K562 (cell line): ENCODE measurements at places on chromosomes 5 and 9. TPM values are rescaled to one million over a fixed set of nuclear protein-coding genes. Genes with fewer than 3 reads are reported as not detected.

P4HA2 gene
- 14.2 and 14.3 TPM in 2 replicates for total RNA-seq

MCIDAS gene
- total RNA-seq, result 0.94 and 1.2 TPM in 2 replicates

DNA sequence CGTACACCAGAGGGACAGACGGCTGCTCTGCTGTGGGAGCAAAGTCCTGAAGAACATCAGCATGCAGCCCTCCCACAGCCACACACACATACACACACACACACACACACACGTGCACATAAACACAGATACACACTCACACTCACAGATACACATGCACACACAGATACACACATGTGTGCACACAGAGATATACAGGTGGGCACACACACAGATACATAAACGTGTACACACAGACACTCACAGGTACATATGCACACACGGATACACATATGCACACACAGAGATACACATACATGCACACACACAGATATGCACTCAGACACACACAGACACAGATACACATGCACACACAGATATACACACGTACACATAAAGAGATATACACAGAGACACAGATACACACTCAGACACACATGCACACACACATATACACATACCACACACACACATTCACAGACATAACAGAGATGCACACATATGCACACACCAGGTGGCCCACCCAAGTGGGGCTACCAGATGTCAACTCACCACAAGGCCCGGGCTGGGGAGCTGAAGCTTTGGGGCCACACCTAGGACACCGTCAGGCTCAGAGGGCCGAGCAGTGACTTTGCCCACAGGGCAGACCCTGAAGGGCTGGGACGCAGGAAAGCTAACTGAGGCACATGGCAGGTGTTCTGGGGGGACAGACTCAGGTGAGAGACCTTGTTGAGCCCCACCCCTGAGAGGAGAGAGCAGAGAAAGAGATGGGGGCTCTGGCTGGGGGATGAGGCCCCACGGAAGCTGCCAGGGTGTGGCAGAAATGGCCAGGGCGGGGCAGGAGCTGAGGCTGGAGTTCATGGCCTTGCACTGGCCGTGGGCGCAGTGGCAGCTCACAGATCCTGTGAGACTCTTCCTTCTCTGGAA is 148.6 kb upstream of the PPP1R26 start:
- H3K36me3 ChIP-seq, result no peaks in the 10 kb centered on the region
- peaks cover 19% of the 10 kb centered on the region for H3K27me3 ChIP-seq
- no peak for DNase-seq
- no peak overlapping the region for H3K27ac ChIP-seq

- no peaks in the 10 kb centered on the region for H3K27me3 ChIP-seq
- H3K36me3 ChIP-seq, result no peaks in the 10 kb centered on the region
- no peak overlapping the region for H3K4me3 ChIP-seq
- H3K27ac ChIP-seq, result no peak overlapping the region
These were observed 124.3 kb downstream of the TTC39B start for GRCh38 chr9:15182730-15183129.

- no peak overlapping the region for H3K4me3 ChIP-seq
- H3K27me3 ChIP-seq, result no peaks in the 10 kb centered on the region
- no peaks in the 10 kb centered on the region for H3K36me3 ChIP-seq
- no peak for DNase-seq
- no peak overlapping the region for H3K27ac ChIP-seq
These were observed 76.3 kb upstream of the PCA3 start for GRCh38 chr9:76687861-76688391.

DNA sequence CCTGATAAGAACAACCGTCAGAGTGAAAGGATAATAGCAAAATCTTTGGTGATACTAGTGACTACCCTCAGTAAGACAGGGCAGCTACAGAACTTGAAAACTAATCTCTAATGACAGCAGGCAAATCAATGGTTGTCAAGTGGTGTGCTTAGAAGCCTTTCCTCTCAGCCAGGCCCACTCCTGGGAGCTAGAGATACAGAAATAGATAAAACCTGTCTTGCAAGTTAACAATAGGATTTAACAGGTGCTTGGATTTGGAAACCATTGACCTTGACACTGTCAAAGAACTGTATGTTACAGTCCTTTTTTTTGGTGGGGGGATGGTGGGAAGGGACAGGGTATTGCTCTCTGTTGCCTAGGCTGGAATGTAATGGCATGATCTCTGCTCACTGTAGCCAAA is 118.6 kb downstream of the BASP1 start:
- H3K36me3 ChIP-seq, result no peaks in the 10 kb centered on the region
- H3K27me3 ChIP-seq, result no peaks in the 10 kb centered on the region
- no peaks in the 10 kb centered on the region for H3K4me1 ChIP-seq
- no peak for DNase-seq

DNA sequence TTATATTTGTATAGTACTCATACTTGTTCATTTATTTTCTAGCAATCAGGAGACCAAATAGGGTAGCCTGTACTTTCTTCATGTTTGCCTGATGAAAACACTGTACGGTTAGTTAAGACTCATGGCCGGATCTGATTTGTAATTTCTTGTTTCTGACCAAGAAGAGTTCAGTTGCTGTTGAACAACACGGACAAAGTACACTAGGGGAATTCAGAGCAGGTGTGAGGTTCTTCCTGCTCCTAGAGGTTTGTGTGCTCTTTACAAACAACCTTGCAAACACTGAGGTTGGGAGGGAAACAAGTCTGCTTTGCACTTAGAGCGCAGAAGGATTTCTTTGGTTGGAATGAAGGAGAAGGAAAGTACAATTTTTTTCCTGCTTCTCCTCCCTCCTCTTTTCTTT is 69.7 kb downstream of the TRIO start:
- H3K27me3 ChIP-seq, result peaks cover 21% of the 10 kb centered on the region
- H3K4me1 ChIP-seq, result no peaks in the 10 kb centered on the region

IFNB1 gene
- total RNA-seq, result not detected in 2 replicates

DNA sequence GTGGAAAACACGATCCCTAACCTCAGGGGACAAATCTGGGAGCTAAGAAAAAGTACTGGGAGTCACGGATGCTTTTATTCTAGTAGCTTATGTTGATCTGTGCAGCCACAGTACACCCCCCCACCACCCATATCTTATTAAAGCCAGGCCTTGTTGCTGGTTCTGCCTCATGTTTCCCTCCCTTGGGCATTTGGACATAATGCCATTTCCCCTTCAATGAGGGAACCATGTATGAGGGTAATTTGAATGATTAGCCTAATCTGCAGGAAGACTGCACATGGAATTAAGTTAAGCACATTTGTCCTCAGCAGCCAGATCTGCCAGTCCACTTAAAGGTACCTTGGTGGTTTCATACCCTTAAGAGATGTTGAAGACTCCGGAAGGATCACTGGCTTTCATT is 102.0 kb downstream of the ARHGAP26 start:
- no peaks in the 10 kb centered on the region for H3K4me1 ChIP-seq
- DNase-seq, result no peak
- peaks cover 33% of the 10 kb centered on the region for H3K27me3 ChIP-seq
- no peaks in the 10 kb centered on the region for H3K36me3 ChIP-seq
